ENCODE measurements at places on chromosomes 12 and 14.

DNA sequence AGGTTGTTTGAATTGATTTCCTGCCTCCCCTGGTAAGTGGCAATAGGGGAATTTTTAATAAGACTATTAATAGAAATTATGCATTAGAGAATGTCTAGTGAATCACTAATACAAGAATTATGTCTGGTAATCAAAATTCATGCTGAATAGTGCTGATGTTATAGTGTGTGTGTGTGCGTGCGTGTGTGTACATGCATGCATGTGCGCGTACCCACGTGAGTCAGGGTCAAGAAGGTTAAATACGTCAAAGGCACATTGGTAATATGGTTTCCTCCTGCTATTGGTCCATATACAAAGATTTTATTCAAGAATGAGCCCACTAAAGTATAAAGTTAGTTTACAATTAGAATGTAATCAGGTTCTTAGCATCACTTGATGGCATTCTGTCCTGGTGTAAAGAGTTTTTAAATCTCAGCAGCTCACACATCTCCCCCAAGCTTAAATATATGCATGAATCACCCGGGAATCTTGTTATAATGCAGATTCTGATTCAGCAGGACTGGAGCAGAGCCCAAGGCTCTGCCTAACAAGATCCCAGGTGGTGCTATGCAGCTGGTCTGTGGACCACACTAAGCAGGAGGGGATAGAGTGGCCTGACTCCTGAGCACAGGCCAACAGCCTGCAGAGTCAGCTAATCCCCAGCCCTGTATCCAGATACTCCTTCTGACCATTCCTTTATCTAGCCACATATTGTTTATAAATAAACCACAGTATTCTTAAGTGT, 43.9 kb downstream of the TTC9 start:
- DNase-seq = no peak

- no peak for DNase-seq
Observed at GRCh38 chr12:16726879-16727278, 120.9 kb upstream of the LMO3 start.

DNA sequence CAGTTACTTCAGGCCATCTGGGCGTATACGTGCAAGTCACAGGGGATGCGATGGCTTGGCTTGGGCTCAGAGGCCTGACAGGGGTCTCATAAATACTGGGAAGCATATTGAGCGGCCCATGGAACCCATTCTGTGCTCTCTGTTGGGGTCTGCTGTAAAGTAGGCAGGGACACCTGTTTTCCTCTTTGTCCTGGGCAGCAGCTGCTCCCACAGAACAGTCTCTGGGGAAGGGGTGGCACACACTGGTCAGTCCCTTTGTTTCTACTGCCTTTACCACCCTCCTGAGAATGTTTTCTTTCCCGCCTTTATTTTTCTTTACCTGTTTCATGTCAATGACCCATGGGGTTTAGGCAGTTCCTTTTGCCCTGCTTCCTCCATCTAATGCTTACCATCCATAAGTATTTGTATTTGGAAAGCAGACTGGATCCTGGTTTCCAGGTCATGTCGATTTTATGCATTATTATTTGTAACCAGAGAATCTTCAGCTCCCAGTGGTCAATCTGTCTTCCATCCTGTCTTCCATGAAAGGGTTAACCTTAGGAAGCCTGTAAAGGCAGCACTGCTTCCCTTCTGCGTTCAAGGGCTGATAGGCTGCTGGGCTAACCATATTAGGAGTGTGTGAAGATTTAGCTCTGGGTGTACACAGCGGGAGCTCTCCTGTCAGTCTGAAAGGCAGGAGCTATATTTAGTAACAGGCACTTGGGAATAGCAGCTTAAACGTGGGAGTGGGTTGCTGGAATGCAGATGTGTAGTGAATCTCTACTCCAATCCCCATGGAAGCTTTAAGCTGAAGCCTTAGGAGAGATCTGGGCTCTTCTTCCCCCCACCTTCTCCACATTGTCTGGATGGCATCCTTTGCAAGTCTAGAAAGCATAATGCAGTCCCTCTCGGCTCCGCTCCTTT, 124.0 kb downstream of the DYRK2 start:
- DNase-seq = no peak

GRCh38 chr12:91140026-91140931, 29.0 kb upstream of the LUM start:
- no peak for DNase-seq
